ENCODE measurements at places on chromosomes 7 and 10.

DNA sequence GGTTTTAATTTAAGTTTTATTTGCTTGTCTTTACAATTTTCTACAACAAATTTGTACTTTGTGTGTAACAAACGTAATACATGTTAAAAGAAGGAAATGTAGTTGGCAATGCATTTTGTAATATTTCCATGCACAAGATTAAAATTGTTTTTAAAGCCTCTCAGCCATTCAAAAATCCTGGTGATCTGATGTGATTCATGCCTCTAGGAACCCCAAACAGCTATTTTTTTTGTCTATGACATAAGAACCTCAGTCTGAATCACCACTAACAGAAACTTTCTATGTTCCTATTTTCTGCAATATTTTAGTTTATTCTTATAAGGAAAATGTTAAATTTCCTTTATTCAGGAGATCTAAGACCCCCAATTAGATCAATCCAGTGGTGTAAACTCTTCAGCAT lies 183.1 kb upstream of the YAE1 start:
- no peak for DNase-seq

- DNase-seq, result no peak
Observed at GRCh38 chr7:713488-714230, 12.8 kb upstream of the DNAAF5 start.

- peak; percentile 96 for DNase-seq
Observed at GRCh38 chr10:112949875-112950507, at the start of gene TCF7L2. Gene TCF7L2 (plus strand): TSS chr10:112950247. CDS start chr10:112950757, 510 bp downstream.

- no peak for DNase-seq
Observed at GRCh38 chr7:131249003-131249402, 78.7 kb upstream of the MKLN1 start.

DNA sequence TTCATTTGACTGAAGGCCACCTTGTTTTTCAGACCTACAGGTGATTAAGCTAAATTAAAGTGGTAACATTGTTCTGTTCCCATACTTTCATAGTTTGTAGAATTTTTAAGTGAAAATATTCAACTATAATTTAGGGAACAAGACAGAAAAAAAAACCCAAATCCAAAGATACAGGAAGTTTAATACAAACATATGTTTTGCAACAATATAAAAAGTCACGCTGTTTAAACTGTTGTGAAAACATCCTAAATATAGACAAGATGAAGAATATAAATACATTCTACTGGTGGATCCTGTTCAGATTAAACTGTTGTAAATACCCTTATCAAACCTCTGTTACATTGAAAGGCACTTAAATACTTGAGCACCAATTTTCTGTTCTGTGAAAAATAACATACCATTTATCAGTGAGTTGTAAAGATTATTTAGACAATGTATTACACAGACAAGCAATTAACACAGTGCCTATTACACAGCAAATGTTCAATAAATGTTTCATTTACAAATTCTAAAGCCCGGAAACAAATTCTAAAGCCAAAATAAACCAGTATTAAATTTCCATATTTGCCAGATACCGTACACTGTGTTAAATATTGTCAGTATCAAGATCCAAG lies 14.2 kb downstream of the ASZ1 start:
- no peak for DNase-seq

DNA sequence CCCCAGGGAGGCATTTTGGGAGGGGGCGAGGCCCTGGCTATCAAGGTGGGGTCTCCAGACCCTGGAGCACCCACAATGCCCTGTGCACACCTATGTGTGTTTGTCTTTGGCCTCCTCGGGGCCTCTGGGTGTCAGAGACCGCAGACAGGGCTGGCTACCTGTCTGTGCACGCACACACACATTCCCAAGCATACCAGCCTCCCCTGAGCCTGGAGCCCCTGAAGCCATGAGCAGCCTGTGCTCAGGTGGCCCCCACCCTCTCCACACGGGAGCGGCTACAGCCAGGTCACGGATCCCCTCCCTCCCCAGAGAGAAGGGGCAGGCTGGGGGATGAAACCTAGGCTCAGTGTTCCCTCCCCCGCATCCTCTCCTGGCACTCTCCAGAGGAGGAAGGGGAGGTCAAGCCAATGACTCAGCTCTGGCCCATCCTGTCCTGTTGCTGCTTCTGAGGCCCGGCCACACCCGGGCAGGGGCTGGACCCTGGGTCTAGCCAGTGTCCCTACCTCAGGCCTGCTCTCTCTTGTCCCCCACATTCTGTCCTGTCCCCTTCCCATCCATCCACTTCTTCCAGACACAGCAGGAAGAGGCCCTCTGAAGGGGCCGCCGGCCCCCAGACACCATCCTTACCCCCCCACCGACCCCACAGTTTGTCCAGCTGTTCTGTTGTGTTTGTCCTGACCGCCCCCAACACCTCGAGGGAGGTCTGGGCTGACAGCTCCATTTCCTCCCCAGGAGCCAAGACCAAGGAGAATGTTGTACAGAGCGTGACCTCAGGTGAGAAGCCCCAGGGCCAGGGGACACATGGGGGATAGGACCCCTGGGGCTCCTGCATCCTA lies 720 bp downstream of the SNCG start:
- no peak for DNase-seq

GRCh38 chr7:94375691-94376090 lies 19.0 kb upstream of the COL1A2 start:
- no peak for DNase-seq

- no peak for DNase-seq
Observed at GRCh38 chr7:87155788-87156187, 3.5 kb downstream of the DMTF1 start.

- DNase-seq, result no peak
Observed at GRCh38 chr10:49627644-49628247, 13.9 kb downstream of the CHAT start.

DNA sequence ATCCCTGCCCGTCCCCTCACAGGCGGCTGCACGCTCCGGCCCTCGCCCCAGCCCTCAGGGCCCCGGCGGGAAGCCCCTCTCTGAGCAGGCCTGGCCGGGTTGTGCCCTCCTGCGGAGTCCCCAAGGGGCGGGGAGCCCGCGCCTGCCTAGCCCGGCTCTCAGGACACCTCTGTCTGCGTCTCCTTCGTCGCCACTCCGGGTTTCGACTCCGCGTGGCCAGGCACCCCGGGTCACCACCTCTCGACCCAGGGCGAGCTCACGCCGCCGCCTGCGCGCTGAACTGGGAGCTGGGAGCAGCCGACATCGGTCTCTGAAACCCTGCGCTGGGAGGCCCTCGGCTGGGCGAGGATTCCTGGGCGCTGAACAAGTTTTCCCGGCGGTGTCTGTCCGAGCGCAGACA lies 6.2 kb upstream of the OGDHL start:
- DNase-seq, result no peak

- DNase-seq, result no peak
Observed at GRCh38 chr7:116571552-116571951, 46.7 kb downstream of the CAV1 start.

DNA sequence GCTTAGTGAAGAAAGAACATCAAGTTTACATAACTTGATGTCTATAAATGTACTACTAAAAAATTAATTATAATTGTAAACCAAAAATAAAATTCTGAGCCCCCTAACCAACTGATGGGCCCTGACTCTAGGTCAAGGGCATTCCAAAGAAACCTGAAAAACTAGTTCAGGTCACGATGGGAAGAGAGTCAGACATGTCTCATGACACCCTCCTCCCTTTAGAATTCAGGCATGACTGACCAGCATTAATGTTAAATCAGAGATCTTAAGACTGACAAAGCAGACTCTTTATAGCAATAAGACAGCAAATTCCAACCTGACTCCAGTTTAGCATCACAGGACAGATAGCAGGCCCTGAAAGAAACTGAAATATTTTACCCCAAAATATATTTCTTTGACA lies 21.6 kb upstream of the OTUD1 start:
- DNase-seq, result no peak

DNA sequence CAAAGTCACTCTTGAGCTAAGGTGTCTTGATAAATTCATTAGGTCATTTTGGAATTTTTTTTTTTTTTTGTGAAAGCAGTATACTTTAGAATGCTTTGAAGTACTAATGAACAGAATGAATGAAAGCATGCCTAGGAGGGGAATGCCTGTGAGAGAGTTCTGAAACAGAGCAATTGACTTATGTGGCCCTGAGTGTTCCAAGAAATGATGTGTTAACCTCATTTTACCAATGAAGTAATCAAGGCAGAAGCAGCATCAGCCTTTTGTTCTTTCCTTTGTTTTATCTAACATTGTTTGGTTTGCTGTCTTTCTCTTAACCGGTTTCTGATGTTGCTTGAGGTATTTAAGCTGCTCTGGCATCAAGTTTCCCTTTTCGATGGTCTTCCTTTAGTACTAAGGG lies 154.6 kb upstream of the HGF start:
- no peak for DNase-seq

DNA sequence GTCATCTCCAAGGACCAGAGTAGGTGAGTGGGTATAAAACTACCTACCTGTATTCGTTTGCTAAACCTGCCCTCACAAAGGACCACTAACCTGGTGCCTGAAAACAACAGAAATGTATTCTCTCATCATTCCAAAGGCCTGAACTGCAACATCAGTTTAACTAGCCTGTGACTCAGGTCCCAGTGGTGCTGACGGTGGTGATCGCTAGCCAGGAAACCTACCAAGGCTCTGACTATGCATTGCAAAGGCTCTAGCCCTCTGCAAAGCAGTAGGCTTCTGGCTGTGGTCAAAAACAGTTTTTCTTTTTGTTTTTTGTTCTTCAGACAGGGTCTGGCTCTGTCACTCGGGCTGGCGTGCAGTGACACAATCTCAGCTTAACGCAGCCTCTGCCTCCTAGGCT lies 107.5 kb downstream of the NPTX2 start:
- DNase-seq, result no peak

DNA sequence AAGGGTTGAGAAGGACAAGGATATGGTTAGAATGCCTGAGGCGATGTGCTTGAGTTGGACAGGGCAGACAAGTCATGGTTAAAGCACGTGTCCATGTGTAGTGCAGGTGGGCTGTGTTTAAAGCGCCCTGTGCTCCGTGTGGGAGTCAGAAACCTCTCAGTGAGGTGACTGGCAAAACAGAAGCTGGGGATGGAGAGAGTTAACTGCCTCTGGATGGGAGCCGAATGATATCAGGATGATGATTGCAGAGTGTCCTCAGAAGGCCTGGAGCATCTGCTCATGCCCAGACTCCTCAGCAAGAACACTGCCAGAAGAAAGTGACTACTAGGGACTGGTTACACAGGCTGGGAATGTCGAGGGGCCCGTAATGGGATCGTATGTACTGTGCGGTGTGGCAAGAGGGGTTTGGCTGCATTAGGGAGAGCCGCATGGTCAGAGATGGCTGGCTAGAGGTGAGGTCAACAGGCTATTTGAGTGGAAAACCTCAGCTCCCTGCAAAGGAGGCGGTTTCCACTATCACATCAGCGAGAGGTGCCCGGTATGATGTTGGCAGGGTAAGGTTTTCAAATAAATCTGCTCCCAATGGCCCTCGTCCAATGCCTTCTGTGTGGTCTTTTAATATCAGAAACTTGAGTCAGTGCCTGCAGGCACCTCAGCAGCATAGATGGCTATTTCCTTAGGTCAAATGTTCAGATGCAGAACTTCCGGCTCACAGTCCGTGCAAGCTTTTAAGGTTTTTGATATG lies 26.1 kb upstream of the MRC1 start:
- no peak for DNase-seq

DNA sequence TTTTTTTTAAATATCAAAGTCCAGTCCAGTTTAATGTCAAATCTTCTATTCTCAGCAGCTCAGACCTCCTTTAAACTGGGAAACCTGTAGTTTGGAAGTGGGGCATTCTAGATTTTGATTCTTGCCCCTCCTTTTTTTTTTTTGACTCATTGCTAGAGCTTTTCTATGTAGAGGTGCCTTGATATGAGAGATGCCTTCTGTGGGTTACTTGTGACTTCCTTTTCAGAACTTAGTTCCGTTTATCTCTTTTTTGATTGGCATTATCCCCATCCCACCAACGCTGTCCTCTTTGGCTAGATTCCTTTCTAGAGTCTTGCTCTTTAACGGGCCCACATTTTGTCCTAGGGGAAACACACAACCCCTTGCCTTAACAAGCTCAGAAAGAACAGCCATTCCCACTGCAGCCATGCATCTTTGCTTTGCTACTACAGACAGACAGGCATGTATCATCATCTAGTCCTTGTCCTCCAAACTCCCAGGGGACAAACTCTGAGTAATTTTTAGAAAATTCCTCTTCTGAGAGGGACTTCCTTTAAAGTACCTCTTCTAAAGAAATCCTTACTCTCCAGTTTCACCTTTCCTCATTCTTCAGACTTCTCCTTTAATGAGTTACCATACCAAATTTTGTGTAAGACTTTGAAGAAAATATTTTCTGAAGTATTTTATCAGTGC lies 153.6 kb downstream of the PHF14 start:
- DNase-seq, result no peak
